ENCODE measurements at places on chromosomes 5 and 9.

GRCh38 chr5:152869971-152870370, 464.9 kb upstream of the NMUR2 start:
- ATAC-seq, result no peak

- ATAC-seq, result no peak
Measured at GRCh38 chr5:168666356-168666755, 87.2 kb upstream of the PANK3 start.

DNA sequence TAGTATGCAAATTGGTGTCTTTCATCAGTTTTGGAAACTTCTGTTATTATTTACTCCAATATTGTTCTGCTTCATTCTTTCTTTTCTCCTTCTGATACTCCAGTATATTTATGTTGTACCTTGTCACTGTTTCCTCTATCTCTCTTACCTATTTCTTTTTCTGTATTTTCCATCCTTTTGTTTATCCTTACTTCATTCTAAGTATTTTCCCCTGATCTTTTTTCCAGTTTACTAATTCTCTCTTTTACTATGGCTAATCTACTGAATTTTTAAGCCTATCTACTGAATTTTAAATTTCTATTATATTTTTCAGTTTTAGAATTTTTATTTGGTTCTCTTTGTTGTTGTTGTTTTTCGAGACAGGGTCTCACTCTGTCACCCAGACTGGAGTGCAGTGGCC, 7.4 kb downstream of the SMIM3 start:
- no peak for ATAC-seq

DNA sequence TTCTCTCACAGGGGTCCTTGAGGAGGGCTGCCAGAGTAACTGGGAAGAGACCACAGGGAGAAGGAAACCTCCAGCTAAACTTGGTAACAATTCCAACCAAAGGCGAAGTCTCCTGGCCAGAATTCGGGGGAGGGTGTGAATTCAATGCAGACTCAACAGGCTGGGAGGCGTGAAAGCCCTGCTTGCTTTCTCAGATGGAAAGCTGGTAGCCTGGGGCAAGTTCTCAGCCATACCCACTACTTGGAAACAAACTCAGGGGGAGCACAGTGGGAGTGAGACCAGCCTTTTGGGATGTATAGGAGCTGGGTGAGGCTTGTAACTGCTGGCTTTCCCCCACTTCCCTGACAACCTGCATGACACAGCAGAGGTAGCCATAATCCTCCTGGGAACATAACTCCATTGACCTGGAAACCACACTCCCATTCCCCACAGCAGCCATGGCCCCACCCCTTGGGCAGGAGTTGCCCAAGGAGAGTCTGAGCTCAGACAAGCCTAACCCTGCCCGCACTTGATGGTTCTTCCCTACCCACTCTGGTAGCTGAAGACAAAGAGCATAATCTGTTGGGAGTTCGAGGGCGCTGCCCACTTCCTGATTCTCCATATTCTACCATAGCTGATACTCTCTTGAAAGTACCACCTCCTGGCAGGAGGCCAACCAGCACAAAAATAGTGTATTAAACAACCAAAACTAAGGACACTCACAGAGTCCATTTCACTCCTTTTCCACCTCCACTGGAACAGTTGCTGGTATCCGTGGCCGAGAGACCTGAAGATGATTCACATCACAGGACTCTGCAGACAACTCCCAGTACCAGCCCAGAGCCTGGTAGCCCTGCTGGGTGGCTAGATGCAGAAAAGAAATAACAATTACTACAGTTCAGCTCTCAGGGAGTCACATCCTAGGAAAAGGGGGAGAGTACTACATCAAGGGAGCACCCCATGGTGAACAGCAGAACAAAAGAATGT, 123.8 kb downstream of the FAM170A start:
- no peak for ATAC-seq

- ATAC-seq, result no peak
Measured at GRCh38 chr5:96563816-96564215, 98.4 kb upstream of the CAST start.

DNA sequence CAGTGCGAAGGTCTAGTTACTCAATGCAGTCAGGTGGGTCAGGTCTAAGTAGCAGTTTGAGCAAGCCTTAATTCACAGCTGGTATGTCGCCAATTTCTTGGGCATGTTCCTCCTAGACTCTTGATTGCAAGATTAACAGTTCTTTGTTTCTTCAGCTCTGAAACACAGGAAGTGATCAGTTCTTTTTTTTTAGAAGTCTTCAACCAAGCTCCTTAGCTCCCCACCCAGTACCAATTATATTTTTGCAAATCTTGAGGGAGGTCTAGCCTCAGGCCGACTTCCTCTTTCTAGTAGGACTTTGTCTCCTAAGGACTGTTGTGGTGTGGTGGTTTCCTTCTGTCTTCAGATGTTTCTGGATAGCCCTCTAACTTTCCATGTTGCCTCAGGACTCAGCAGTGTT, 2054.2 kb downstream of the MAT2B start:
- no peak for ATAC-seq

All from activated CD4-positive, CD25-positive, alpha-beta regulatory T cell treated with anti-CD3 and anti-CD28 coated beads, Interleukin-2, amount 50 U/mL, for 24 hours (primary cell).